ENCODE measurements at places on chromosomes 6 and 20.

DNA sequence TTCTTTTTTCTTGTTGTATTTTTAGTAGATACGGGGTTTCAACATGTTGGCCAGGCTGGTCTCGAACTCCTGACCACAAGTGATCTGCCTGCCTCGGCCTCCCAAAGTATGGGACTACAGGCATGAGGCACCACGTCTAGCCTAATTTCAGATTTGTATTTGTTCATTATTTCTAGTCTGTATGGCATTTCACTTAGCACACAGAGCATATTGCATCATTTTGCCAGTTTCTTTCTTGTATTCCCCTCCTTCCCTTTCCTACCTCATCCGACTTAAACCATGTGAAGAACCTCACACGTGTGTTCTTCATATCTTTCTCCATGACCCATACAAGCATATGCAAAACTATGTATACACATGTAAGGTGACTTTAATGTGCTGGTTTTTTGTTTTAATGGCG is 470.0 kb downstream of the CBLN4 start:
- DNase-seq: no peak

DNA sequence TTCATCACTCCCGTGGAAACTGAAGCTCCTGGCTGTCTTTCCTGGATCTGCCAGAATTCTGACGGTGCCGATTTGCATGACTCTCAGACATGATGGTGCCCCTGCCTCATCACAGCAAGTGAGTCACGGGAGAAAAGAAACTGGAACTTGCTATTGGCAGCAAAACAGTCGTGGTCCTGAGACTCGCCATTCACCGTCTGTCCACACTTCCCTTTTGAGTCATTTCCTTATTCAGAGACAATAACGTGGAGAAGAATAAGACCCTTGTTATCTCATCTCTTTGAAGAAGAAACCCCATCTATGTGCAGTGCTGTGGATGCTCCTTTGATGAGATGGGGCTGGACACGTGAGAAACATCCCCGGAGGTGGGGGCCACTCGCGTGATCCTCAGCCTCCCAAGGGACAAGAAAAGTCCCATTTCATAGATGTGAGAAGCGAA is 4.2 kb downstream of the GPR31 start:
- no peak for DNase-seq

GRCh38 chr20:12829170-12829569 is 179.6 kb upstream of the SPTLC3 start:
- DNase-seq: no peak

DNA sequence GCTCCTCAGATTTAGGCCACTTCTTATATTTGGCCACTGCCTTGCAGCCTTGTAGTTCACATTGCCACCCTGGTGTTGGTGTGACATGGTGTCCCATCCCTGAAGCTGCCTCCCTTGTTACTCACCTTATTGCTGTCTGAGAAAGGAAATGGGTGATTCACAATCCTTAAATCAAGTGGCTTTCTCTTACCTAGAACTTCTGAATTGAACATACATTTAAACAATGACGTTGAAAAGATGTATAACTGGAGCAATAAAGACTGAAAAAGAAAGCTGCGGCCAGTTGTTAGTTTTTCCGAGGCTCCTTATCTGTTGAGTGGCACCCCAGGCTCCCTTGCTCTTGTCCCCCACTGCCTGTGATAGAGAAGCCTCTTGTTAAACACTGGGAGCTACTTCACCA is 28.8 kb upstream of the GNRH2 start:
- DNase-seq: no peak

DNA sequence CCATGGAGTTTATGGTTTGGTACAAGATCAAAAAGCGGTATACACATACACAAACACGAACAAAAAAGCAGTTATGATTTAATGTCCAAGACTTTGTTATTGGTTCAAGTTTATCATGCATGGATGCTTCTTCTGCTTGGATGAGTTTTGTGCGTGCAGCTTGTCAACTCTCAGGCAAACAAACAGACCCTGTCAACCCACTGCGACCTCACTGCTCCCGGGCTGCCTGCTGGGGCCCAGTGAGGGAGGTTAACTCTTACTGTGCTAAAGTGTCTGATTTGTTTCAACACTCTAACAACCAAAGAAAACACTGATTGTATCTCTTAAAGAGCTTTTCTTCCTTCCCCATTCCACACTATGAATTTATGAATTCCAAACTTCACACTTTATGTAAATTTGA is 26.8 kb upstream of the DDR1 start:
- no peak for DNase-seq

- DNase-seq: no peak
Observed at GRCh38 chr6:72524011-72524645, 97.7 kb upstream of the KCNQ5 start.

GRCh38 chr6:3013486-3013885 is 13.8 kb downstream of the NQO2 start:
- peak; percentile 1 for DNase-seq

GRCh38 chr6:11008821-11009220 is 35.3 kb downstream of the ELOVL2 start:
- DNase-seq: no peak

GRCh38 chr20:45098103-45098773 is 2.7 kb downstream of the KCNS1 start:
- no peak for DNase-seq

- peak; percentile 25 for DNase-seq
Observed at GRCh38 chr6:158536084-158536890, 23.6 kb upstream of the TMEM181 start.

DNA sequence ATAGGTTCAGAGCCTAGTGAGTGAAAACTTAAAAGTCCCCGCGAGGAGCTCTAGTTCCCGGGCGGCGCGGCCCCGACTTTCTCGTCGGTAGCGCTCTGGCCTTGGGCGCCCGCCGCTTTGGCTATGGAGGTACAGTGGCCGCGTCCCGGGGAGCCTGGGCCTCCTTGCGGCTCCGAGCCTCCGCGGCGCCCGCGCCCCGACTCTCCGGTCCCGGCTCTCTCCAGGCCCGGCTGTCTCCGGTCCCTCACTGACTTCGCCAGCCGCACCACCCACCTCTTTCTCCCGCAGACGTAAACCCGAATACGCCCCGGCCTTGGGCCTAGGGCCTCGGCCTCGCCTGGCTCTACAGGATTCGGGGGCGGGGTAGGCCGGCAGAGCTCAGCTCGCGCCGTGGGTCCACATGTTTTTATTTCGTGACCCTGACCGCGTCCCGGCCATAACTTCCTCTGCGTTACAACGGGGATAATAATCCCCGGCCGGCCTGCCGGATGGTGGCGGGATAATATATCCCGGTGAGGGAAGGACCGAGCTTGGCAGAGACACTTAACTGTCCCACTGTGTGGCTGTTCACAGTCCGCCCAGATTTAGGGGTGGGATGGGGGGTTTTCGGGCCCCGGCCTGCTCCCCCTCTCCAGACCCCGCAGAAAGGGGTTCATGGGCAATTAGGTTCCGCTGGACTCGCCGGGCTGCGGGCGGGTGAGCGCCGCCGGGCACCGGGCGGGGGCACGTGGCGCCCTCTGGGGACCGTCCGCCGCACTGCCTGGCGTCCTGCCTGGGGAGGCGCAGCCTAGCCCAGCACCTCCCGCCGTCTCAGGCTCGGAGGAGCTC is 10.0 kb upstream of the TBX18 start:
- peak; percentile 30 for DNase-seq

DNA sequence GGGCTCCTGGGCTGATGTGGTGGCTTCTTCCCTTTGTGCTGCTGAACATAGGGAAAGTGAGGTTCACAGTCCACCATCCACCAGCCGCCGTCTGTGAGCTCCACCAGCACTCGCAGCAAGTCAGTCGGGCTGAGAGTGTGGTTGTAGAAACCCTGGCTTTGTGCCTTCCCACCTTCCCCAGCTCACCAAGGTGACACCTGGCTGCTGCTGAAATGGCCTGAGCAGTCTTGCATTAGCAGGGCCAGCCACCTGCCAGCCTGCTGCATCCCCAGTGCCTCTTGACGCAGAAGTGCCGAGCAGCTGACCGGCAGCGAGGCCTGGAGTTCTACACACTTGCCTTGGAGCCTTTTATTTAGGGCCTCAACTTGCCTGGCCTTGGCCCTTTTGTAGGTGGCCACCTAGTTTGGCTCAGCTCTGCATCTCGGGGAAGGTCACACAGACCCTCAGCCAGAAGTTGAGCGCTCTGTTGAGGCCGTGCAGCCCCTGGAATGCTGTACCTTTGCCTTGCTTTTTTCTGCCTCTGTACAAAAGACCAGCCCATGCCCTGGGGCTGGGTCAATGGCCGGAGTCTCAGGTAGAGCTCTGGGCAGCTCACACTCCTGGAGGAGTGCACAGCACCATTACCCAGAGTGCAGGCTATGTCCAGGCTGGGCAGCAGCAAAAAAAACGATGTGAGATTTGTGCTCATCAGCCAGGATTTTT is 76.5 kb downstream of the PTPN1 start:
- peak; percentile 91 for DNase-seq

- DNase-seq: no peak
Observed at GRCh38 chr6:122821095-122821494, 32.0 kb downstream of the SMPDL3A start.

- DNase-seq: no peak
Observed at GRCh38 chr6:4466769-4467480, 309.3 kb upstream of the CDYL start.

DNA sequence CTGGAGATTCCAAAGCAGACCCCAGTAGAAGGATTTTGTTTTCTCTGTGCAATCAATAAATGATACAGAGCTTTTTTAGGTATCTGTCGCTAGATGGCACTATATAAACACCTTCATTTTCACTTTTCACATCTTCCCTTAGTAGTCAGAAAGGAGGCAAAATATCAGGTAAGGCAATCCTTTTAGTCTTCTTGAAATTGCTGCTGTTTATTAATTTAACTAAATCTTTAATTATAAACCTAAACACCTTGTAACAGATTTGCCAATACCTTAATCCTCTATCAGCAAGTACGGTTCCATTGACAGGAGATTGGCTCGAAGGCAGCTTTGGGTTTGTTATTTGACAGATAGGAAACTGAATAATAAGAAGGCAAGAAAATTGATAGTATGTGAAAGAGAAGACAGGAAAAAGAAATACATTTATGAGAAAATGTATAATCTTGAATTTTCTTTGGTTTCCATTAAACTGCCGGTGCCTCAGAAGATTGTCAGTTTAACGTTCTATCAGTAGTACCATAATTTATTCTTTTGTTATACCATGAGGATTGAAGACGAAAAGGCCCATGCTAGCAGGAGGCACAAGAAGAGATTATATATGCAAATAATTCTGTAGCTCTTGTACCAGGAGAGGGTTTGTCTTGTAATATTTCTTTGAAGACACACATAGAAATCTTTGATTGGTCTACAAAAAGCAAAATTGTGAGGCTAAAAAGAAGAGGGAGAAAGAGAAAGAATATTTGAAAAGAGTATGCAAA is 23.5 kb upstream of the IBTK start:
- no peak for DNase-seq

DNA sequence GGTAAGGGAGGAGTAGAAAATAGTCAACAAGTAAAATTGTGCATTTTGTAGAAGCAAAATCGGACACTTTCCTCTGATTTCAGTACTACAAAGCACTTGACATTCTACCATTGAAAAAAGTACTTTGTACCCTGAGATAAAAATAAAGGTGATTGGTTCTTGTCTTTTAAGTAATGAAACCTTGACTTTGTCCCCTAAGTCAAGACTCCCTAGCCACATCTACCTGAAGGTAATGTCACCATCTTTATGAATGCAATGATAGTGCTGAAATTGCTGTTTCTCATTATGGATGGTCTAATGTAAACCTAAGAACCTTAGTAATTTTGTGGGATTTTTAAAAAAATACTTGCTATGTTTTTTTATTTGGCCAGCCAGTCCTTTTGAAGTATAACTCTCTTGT is 2.4 kb upstream of the MAN1A1 start:
- DNase-seq: no peak

DNA sequence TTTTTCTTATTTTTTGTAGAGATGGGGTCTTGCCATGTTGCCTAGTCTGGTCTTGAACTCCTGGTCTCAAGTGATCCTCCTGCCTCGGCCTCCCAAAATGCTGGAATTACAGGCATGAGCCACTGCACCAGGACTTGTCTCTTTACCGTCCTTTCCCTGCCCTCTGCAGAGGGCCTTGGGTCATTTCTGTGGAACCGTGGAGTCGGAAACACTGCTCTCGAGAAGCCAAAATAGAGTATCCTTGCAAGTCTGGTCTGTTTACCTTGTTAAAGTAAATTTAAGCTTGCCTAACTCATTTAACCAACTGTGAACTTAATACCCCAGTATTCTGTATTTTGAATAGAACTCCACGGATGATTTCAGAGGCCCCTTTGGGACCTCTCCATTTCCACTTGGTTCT is 51.4 kb downstream of the KDM1B start:
- no peak for DNase-seq

GRCh38 chr6:110331816-110332215 is 26.3 kb downstream of the METTL24 start:
- no peak for DNase-seq

GRCh38 chr6:62288974-62289373 is 2.9 kb upstream of the KHDRBS2 start:
- no peak for DNase-seq

- DNase-seq: no peak
Observed at GRCh38 chr6:11977193-11977592, 34.9 kb upstream of the HIVEP1 start.

GRCh38 chr6:152150196-152150595 is 342.7 kb downstream of the ESR1 start:
- DNase-seq: no peak

GRCh38 chr6:122647765-122648164 is 37.6 kb downstream of the PKIB start:
- DNase-seq: no peak

DNA sequence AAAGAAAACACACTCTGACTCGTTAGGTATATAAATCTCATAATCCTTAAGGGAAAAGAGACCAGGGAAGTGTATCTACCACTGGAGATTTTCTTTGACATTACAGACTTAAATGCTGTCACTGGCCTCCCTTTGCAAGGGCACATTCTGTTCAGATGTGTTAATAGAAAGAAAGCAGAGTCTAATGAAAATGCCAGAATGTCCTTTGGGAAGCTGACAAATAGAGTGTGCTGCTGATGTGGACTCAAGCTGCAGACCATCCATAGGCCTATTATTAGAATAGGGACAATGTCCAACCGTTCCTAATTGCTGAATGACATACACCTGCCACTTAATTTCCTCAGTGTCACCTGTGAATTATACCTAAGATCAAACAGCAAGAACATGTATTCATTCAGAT is 41.2 kb downstream of the SLC35D3 start:
- DNase-seq: no peak

GRCh38 chr6:155162682-155163081 is 101.1 kb upstream of the CLDN20 start:
- no peak for DNase-seq

DNA sequence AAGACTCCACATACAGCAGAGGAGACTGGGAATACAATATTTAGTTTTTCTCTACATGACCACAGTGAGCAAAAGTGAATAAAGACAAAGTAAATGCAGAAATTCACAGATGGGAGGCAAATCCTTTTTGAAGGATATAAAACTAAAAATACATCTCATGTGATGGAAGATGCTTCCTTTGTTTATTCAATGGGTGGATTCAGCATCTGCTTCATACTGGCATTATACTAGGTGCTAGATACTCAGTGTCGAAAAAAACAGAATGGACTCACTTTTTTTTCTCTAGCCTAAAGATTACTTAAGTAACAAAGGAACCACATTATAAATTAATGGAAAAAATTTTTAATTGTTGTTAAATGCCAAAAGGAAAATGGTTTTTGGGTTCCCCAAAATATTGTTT is 216.2 kb downstream of the TRDN start:
- no peak for DNase-seq
